ENCODE measurements at places on chromosomes 2 and 18. TPM values are rescaled to one million over a fixed set of nuclear protein-coding genes. Genes with fewer than 3 reads are reported as not detected.

The CHRNG gene
- total RNA-seq, result not detected

GRCh38 chr18:57649556-57650500 is 28.2 kb upstream of the NARS1 start:
- DNase-seq, result no peak

DNA sequence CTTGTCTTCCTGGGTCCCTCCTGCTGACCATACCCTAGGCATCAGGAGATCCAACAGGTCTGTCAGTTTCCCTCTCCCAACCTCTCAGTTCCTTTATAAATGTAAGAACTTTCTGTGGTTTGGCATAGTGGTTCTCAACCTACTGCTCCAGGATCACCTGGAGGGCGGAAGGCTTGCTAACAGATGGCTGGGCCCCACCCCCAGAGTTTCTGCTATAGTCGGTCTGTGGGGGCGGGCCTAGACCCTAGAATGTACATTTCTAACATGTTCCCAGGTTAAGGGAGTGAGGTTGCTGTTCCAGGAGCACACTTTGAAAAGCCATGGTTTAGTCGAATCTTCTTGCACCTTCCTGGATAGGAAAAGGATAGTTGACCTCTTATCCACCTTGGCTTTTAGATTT is 37.0 kb downstream of the HK2 start:
- no peak for DNase-seq

GRCh38 chr18:50879302-50880118 is 592 bp downstream of the ME2 start:
- peak; percentile 12 for DNase-seq

DNA sequence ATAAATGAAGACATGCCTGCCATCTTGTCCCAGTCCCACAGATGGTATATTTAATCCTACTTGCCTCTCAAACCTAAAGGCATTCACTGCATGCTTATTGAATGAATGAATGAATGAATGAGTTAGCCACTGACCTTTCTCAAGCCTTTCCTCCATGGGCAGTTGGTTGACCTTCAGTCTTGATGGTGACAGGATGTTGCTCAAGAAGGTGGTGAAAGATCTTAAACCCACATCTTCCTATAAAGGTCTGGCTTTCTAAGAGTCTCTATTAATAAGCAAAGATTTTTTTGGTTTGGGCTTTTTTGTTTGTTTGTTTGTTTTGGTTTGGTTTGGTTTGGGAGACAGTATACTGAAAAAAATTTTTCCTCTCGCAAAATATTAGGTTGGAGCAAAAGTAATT is 41.7 kb downstream of the KIAA2012 start:
- DNase-seq, result no peak

DNA sequence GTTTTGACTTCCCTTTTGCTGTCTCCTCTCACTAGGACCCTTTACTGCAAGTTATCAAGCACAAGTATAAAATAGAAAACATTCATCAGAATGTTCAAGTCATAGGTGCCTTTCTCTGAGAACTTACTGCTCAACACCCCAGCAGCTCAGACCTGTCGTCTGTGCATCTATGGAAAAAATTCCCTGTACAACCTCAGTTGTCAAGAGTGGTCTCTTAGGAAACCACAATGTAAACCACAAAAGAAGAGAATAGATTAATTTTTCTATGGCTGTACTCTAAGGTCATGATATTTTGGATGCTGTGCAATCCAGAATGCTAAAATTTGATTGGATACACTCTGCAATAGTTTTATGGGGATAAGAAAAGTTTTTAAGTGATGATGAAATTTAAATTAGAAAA is 84.1 kb downstream of the RBMS1 start:
- DNase-seq, result no peak

GRCh38 chr2:238290091-238290509 is 1.7 kb upstream of the PER2 start:
- DNase-seq, result peak; percentile 76

DNA sequence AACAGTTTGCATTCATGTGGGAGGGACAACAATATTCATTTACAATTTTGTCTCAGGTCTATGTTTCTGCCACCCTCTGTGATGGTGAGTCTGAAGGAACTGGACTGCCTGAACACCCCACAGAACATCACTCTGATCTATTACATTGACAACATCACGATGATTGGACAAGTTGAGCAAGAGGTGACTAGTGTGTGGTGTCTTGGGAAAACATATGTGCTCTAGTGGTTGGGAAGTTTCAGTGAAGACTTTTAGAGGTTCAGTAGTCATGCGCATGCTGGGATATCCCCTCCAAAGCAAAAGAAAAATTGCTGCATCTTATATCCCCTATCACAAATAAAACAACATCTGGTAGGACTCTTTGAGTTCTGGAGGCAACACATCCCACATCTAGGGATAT is 18.6 kb upstream of the CTLA4 start:
- DNase-seq, result no peak
